ENCODE measurements at places on chromosomes 16 and 17.

DNA sequence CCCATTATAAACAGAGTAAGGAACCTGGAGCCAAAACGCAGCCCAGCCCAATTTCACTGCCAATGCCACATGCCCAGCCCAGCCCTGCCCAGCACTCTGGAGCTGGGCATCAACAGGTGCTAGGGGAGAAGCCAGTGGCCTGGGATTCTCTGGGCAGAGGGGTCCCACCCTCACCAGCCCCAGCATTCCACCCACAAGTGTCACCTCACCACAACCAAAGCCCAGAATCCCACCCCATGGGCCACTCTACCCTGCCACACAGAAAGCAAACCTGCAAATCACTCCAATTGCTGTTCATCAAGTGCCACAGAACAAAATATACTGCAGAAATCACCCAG is 102.5 kb upstream of the CDH5 start:
- no peak for DNase-seq

DNA sequence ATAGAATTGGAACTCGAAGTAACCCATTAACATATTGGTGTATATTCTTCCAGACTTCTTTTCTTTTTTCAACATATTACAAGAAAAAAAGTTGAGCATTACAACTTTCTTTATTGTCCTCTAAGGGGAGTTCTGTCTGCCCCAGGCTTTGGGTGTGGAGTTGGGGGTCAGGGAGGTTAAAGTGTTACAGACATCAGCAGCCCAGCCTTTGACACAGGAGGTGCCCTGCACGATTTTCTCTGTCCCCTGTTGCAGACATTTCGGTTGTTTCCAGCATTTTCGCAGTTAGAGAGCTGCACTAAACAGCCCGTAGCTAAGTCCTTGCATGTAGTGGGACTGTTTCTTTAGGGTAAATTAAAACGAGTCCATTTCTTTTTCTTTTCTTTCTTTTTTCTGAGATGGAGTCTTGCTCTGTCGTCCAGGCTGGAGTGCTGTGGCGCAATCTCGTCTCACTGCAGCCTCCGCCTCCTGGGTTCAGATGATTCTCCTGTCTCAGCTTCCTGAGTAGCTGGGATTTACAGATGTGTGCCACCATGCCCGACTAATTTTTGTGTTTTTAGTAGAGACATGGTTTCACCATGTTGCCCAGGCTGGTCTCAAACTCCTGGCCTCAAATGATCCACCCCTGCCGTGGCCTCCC is 13.4 kb upstream of the ADCY7 start:
- no peak for DNase-seq

DNA sequence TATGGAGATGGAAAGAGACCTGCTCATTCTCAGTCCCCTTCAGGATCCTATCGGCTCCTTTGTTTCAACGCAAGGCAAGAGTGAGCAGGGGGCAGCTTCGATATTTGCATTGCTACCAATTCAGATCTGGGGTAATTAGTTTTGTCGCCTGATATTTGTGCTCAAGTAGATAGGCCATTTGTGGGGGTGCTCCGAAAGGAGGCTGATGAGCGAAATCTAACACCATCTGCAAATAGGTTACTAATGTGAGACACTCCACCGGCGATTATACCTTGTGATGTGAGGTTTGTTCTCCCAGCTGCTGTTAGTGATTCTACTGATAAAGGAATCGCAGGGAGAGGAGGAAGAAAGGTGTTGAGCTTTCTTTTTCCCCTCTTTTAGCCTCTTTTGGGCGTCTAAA is 31.5 kb downstream of the WSCD1 start:
- no peak for DNase-seq

DNA sequence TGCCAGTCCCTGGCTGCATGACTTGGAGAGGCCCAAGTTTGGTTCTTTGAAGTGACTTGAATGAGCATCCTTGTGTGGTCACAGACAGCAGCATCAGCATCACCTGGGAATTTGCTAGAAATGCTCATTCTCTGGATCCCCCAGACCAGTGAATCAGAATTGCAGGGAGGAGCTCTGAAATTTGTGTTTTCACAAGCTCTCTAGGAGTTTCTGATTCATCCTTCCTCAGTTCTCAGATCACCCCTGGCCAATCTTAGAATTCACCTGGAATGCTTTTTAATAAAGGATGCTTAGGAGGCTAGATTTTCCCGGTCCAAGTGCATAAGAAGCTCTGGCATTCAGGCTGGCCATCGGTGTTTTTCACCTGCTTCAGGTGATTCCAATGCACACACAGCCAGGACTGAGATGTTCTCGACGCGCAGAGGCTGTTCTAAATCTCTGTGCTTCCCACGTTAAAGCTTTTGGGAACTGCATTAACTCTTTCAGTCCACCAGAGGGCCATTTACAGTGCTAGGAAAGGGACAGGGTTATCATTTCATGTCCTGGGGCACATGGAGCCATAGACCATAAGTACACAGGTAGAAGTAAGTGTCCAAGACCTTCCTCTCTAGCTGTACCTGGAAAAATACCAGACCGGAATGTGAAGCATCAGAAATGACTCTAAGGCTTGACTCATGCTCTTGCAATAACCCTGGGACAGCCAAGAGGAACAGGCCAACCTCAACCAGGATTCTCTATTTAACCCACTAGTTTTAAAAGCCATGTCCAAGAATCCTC is 85.7 kb upstream of the XYLT1 start:
- no peak for DNase-seq

DNA sequence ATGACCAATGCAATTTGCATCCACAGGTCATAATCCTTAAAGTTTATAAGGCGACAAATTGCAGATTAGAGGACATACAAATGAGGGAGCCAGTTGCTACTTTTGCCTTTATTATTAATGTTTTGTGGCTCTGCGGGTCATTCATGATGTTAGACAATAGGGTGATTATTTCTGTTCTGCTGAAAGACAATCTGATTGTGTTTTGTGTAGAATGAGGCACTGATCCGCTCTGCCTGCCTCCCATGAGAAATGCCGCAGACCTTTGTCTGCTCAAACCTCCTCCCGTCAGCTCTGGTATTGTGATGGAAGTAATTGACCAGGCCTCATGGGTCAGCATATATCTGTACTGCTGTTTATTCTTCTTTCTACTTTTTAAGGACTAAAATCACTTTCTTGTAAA is 224.9 kb downstream of the PRKCA start:
- no peak for DNase-seq

DNA sequence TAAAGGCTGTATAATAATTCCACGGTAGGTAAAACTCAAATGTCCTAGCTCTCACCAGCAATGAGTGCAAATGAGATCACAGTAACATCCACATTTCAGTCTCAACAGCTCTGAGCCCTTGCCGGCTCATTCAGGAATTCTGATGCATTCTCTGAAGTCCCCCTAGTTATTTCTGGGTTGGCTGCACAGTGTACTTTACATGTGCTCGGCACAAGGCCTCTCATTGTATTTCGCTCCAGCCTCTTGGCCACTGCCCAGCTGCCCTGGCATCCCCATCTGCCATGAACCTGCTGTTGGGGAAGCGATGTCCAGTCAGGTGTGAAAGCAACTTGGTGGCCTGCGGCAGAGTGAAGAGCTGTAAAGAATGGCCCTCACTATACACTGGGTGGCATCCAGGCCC is 14.3 kb downstream of the PRCD start:
- DNase-seq: no peak

GRCh38 chr16:85002608-85003007 is 8.7 kb downstream of the ZDHHC7 start:
- DNase-seq: no peak

DNA sequence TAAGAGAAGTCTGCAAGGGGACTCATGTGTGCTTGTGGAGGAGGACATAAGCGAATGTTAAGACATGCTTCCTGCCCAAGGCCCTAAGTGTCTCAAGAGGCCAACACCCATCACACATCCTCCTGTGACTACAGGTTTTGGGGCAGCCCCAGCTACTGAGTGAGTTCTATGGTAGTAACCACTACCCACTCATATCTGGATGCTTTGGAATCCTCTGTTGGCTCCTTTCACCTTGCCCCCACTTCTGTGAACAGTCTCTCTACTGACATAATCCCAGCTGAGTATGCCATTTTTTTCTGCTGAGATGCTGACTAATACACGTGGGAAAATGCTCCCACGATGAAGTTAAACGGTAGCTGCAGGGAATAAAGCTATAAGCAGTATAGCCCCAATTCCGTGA is 153.5 kb downstream of the VPS53 start:
- DNase-seq: no peak

DNA sequence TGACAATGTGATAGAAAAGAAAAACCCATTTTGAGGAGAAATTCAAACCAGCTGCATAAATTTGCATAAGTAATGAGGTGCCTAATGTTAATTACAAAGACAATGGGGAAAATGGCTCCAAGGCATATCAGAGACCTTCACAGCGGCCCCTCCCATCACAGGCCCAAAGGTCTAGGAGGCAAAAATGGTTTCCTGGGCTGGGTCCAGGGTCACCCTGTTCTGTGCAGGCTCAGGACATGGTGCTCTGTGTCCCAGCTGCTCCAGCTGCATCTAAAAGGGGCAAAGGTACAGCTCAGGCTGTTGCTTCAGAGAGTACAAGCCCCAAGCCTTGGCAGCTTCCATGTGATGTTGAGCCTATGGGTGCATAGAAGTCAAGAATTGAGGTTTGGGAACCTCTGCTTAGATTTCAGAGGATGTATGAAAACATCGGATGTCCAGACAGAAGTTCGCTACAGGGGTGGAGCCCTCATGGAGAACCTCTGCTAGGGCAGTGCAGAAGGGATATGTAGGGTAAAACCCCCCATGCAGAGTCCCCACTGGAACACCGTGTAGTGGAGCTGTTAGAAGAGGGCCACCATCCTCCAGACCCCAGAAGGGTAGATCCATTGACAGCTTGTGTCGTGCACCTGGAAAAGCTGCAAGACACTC is 40.6 kb downstream of the IKZF3 start:
- no peak for DNase-seq

DNA sequence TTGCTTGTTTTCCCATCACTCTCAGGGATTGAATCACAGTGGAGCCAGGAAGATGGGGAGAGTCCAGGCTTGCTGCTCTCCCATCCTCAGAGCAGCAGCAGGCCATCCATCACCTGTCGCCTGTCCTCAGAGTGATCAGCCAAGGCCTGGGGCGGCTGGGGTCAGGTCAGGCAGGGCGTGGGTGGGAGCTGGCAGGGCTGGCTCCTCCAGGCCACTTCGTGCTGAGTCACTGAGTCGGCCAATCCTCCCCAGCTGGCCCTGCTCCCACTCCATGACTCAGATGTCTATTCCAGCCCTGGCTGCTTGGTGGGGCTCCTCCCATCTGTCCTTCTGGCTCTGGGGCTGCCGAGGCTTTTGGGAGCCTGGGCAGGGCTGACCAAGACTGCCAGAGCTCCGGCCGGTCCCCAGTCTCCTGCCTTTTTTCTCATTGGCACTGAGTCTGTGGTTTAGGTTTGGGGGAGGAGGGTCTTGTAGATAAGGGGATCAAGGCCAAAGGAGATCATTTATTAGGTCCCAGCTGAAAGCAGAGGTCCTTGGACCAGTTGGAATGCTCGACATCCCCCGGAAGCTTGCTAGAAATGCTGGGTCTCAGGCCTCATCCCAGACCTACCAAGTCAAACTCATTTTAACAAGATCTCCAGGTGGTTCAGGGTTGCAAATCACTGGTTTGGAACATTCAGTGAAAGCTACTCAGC is 72.7 kb downstream of the ABCC1 start:
- DNase-seq: no peak

GRCh38 chr16:6725634-6726331 is 606.9 kb upstream of the RBFOX1 start:
- DNase-seq: no peak

DNA sequence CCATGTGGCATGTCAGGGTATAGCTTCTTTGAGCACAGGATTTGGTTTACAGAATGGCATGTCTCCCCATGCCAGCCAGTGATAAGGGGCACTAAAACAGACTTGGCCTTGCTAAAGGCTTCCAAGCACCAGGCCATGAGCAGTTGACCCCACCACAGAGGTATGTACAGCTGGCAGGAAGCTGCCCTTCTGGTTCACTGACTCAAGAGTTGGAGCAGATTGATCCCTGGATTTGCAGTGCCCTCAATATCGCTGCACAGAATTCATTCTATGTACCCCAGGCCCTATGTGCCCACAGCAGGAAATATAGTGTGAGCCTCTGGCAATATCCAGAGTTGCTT is 24.3 kb downstream of the HLF start:
- DNase-seq: no peak

- DNase-seq: no peak
Measured at GRCh38 chr16:17327664-17328335, 143.0 kb downstream of the XYLT1 start.

DNA sequence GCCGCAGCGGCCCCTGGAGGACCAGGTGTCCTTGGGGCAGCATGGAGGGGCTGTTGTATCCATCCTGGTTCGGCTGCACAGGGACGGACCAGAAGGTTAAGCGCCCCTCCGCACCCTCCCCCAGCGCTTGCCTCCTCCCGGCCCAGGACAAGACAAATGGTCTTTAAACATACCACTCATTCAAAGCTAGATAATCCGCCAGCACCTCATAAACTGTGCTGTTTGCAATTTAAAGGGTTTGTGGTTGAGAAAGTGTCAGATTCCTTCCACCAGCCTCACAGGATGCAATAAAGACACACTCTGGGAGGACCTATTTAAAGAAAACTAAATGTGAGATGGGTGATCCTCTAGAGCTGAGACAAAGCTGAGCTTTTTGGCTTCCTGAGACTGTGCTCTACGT is 426.2 kb upstream of the EEF2KMT start:
- DNase-seq: no peak

- no peak for DNase-seq
Measured at GRCh38 chr16:68377667-68378393, 67.0 kb downstream of the PRMT7 start.

DNA sequence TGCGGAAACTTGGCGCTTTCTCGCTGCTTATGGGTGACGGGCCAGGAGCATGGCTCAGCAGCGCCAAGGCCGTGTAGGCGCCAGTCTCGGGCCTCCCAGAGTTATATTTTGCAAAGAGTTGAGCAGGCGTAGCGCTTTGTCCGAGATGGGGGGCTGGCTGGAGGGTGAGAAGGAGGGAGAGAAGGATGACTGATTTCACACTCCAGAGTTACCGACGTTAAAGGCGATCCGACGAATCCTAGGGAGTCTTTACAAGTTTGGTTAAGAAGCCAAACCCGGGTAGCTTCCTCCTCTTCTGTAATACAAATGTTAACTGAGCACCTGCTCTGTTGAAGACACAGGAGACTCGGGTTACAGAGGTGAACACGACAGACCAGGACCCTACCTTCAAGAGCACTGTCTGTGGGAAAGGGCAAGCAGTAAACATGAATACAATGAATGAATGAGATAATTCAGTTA is 782 bp downstream of the POLR2A start:
- DNase-seq: no peak

DNA sequence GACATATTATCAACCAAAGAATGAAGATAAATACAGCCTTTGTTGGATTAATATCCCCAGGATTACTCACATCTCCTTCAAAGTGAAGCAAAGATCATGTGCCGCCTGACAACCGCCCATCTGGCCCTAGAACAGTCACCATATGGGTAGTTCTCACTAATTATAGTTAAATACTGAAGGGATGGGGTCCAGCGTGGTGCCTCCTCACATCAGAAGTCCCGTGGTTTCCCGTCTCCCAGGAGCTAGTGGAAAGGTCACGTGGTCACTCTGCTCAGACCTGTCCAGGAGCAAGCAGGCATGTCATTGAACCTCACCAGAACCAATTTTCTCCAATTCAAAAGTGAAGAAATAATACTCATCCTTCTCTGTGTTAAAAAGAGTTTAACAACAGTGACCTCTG is 434.5 kb downstream of the SHISA9 start:
- no peak for DNase-seq

- DNase-seq: no peak
Measured at GRCh38 chr17:8798846-8799569, at the start of gene MFSD6L. TSS of gene MFSD6L (minus strand) at chr17:8799365. CDS start at chr17:8799120, 245 bp downstream.

GRCh38 chr16:12171706-12172105 is 195.2 kb downstream of the SNX29 start:
- DNase-seq: no peak

All from NCI-H2081 treated with DMSO at 0.1 percent for 48 hours (cell line).